ENCODE measurements at places on chromosomes 7 and 10.

- no peak for DNase-seq
Observed at GRCh38 chr7:155870334-155871180, 58.3 kb upstream of the SHH start.

- no peak for DNase-seq
Observed at GRCh38 chr7:158031867-158032308, 555.7 kb downstream of the PTPRN2 start.

GRCh38 chr7:288671-289101 lies 1.3 kb upstream of the FOXL3 start:
- DNase-seq, result no peak

GRCh38 chr10:101558204-101558603 lies 29.9 kb downstream of the POLL start:
- no peak for DNase-seq

GRCh38 chr10:62803724-62804355 lies 680 bp upstream of the ADO start:
- no peak for DNase-seq

- DNase-seq, result no peak
Observed at GRCh38 chr10:98267894-98268693, at the start of gene LOXL4. LOXL4 (minus strand) TSS chr10:98268194; CDS start chr10:98263019, 5,175 bp downstream.

GRCh38 chr7:33091111-33091531 lies 18.1 kb downstream of the RP9 start:
- no peak for DNase-seq

- DNase-seq, result no peak
Observed at GRCh38 chr10:73838008-73838567, 26.7 kb upstream of the NDST2 start.

DNA sequence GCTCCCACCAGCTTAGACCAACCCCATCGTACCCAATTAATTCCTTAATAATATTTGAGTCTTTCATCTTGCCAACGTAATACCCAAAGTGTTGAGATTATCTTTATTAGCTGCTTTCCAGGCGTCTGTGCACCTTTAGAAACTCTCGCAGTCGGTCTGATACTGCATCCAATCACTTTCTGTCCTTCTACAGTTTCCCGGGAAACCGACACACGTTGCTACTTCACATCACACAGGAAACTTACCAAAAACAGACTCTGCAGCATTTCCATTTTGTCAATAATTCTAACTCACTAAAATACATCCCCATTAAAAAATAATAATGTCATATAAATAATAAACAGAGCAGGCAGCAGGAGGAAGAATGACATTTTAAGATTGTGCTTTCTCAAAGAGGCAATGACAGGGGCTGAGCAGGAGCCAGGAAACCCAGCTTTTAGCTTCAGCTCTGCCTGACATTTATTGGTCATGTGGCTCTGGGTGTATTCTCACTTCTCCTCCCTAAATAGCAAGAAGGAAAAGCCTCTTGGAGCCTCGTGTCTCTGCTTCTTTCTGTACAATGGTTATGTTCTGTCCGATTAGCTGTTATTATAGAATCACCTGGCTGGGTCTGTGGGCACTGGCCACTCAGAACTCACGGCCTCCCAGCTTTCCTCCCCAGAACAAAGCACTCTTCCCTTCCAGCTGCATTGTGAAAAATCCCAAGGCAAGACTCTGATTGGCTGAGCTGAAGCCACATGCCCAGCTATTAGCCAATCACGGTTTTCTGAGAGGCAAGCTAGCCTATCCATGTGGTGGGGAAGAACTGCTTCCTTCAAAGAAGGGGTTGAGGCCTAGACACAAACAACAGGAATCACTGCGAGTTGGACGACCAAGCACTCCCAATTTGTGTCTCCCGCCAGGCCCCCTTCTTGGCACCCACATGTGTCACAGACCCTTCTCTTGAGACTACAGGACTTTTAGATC lies 424.7 kb upstream of the FOXK1 start:
- DNase-seq, result no peak

- peak; percentile 78 for DNase-seq
Observed at GRCh38 chr7:131105799-131106680, 221.6 kb upstream of the MKLN1 start.

DNA sequence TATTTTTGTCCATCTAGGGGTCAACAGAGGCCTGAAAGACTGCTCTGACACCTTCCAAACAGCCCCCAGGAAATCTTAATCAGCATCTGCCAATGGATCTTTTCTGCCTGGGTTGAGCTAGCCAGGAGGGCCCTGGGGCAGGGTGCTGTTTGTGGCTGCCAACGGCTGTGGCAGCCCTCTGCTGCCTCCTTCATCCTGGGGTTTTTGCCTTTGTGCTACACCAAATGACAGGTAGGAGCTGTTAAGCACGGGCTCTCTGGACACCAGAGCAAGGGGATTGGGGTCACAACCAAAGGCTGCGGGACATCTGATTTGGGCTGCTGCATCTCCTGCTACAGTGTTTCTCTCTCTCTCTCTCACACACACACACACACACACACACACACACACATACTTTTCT lies 2.0 kb upstream of the KIAA1217 start:
- no peak for DNase-seq

- no peak for DNase-seq
Observed at GRCh38 chr10:61066661-61067344, 122.8 kb upstream of the RHOBTB1 start.

GRCh38 chr7:155226261-155227003 lies 71.2 kb upstream of the INSIG1 start:
- DNase-seq, result no peak

GRCh38 chr10:91653219-91653870 lies 20.5 kb upstream of the PPP1R3C start:
- no peak for DNase-seq

GRCh38 chr10:100827819-100828737 lies 82.7 kb downstream of the PAX2 start:
- DNase-seq, result no peak

- DNase-seq, result no peak
Observed at GRCh38 chr7:143025371-143025770, 1.6 kb downstream of the OR9A2 start.

DNA sequence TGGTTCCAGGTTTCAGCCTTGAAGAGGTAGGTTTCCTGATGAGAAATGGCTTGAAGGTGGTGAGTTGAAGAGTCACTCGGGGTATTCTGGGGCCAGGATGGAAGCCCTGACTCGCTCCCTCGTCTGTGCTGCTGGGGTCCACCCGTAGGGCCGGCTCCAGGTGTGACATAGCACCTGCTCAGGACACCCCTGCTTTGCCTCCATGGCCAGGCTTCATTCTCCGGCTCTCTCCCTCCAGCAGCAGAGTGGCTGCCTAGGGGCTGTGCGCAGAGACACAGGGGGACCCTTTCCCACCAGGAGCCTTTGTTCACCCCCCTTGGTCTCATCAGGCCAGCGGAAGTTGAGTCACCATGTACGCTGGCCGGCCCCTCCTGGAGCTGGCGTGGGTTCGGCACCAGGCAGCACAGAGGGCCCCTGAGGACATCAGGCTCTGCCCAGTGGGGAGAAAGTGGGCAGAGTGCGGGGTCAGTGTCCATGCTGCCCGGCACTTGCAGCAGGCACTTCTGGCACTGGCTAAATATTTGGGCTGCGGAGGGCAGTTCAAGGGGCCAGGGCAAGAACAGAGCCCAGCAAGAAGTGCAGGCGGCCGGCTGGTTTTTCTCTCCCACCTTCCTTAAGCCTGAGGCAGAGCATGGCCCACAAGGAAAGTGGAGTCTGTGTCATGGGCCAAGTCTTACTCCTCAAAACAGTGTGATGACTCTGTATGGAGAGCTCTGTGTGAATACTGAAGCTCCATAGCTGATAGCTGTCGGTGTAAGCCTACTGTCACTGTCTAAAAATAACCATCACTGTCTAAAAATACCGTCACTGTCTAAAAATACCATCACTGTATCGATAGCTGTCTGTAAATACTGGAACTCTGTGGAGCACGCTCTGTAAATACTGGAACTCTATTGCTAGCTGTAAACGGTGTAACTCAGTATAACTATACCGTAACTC lies 3.7 kb upstream of the PRKAR1B start:
- no peak for DNase-seq

- DNase-seq, result no peak
Observed at GRCh38 chr7:155993420-155994278, 181.4 kb upstream of the SHH start.

DNA sequence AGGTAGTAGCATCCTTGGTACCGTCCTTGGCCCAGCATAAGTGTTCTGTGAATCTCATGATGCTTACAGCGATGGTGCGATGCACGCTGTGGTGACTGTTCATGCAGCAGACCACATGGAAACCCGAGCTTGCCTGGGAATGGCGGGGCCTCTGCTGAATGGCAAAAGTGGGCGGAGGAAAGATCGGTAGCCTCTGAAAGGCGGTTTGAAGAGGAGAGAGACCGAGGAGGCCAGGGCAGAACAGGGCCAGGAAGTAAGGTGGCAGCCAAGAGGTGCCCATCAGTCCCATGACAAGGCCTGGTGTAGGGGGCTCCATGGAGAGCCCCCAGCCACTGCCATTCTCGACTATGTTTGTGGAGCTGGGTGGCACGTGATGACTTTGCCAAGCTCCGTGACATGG lies 33.2 kb upstream of the CNPY1 start:
- no peak for DNase-seq

DNA sequence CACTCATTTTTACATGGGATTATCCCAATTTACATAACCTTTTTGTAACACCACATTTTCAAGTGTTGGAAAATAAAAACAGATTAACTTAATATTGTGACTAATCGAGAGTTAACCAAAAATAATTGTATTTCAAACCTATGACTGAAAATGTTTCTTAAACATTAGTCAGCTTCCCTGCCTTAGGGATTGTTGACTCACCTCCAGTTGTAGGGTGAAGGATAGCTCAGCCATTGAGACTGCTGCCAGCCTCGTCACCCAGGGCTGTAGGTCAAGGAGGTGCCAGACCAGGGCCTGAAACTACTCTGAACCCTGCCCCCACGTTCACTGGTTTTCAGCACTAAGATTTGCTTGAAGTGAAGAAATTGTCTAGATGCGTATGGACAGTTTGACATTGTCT lies 351.2 kb downstream of the GFRA1 start:
- no peak for DNase-seq

DNA sequence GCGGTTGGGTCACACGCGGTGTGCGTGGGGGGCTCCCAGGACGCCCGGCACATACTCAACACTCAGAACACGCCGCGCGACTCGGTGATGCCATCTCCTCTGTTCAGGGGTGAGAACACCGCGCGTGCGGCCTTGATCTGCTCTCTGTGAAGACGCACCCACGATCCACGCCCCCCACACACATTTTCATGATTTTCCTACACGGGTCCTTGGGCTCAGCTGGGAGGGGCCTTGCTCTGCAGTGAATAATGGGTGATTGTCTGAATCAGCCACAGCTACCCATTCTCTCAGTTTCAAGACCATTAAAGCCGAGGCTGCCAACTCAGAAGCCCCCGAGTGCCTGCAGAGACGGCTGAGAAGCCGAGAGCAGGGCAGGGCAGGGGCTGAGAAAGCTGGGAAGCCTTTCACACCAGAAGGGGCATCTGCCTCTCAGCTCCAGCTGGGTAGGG lies 54.3 kb upstream of the PDGFA start:
- no peak for DNase-seq

DNA sequence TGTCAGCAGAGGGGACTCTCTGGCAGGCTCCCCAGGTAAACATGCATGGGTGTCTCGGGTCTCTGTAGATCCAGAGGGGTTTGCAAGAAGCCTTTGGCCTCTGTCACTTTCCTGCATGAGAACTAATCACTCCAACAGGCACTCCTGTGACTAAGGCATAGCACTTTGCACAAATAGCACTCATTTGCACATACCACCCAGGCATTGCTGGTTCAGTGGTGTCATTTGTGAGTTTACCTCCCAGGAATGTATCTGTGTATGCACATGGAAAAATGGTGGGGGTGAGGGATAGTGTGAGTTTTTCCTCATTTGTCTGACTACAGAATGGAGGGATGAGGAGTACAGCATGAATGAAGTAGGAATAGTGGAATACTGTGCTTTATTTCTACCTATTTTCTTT lies 39.5 kb downstream of the CNNM1 start:
- no peak for DNase-seq

DNA sequence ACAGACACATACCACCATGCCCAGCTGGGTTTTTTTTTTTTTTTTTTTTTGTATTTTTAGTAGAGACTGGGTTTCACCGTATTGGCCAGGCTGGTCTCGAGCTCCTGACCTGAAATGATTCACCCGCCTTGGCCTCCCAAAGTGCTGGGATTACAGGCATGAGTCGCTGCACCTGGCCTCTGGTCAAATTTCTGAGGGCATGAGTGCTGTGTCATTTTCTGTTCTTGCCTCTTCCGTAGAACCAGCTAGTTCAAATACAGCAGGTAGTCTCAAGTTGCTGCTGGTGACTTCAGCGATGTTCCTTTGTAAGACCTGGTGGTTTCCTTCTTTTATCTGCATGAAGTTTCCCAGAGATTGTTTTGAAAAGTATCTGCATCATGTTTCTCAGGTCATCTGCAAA lies 134.8 kb upstream of the SHH start:
- DNase-seq, result no peak

DNA sequence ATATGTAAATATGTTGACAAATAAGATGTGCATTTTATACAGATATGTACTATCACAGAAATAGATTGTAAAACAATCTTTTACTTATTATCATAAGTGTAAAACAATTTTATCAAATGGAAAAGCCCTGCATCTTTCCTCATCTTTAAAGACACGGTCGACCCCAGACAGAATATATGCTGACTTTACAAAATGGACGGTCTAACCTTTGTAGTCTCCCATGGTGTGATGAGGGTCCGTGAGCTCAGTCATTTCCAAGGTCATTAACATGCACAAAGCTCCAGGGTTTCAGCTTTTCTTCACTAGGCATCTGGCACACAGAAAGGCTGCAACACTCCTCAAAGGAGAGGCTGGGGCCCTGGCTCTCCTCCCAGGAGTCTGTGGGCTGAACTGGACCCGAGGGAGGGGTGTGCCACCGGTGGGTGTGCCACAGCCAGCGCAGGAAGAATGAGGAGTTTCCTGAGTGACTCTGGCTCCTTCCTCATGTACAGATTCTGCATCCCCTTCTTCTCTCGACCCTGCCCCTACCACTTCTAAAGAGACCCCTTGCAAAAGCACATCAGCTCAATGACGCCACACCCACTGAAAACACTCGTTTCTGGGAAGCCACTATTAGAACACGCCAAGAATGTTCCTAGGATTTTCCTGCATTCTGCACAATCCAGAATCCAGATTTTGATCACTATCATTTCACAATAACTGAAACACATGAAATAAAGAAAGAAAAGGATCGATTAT lies 26.2 kb upstream of the ABLIM1 start:
- DNase-seq, result no peak

- DNase-seq, result peak; percentile 12
Observed at GRCh38 chr10:110273474-110273873, 31.2 kb downstream of the SMNDC1 start.

DNA sequence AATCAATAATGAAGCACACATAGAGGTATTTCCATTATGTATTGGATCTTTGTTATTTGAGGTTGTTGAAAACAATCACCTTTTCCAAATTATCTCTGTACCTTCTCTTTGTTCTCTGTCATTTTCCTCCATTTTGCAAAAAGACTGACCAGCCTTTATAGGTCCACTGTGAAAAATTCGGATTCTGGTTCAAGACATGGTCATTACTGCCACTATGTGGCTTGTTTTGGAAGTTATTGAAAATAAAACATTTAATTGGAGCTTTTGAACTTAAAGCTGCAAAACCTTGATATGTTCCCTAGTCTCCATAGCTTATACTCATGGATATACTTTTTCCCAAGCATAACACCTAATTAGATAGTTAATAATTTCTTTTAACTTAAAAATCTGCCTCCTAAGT lies 1094.4 kb downstream of the NRG3 start:
- DNase-seq, result no peak
